ENCODE measurements at places on chromosomes 1 and 21. TPM values are rescaled to one million over a fixed set of nuclear protein-coding genes. Genes with fewer than 3 reads are reported as not detected.

KCNC4 gene
- total RNA-seq, result 11.1 TPM

F11R gene
- 167 TPM for total RNA-seq

DNA sequence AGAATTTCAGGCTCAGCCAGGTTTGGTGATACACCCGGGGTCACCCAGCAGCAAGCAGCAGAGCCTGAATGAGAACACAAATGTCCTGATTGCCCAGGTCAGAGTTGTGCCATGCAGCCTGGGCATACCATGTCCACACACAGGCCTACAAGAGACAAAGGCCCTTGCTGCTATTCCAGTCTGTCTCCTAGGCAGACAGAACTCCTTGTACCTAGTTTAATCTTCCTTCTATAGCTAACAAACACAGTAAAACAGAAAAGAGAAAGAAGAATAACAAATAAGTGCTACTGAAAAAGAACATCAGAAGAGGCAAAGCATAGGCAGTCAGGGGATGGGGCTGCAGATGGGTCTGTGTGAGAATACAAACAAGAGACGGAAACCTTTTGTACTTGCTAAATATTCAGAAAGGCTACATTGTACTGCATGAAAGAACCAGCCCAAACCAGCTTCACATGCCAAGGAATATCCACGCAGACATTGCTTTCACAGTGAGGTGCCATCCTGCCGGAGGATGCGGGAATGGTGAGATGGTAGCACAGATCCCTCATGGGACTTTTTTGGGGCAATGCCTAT is 401.7 kb downstream of the OMA1 start:
- no peak overlapping the region for H3K4me3 ChIP-seq
- H3K36me3 ChIP-seq, result no peaks in the 10 kb centered on the region
- H3K4me1 ChIP-seq, result no peaks in the 10 kb centered on the region
- no peak for DNase-seq
- H3K27ac ChIP-seq, result no peak overlapping the region
- no peaks in the 10 kb centered on the region for H3K27me3 ChIP-seq

DNA sequence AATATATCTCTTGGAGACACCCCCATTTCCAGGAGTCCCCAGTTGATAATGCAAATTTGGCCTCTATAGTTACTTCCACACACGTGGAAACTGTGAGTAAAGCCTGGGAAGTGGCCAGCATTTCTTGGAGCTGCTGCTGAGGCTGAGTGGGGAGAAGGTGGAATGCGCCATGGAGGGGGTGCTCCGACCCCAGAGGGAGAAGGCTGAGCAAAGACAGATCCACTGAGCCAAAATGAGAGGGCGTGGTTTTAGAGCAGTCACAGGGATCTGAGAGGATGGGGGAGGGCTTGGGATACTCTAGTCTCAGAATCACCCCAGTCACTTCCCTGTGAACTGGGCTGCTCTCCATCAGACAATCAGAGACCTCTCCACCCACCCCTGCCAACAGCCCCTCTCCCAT is 38.7 kb downstream of the TRIM62 start:
- H3K4me1 ChIP-seq, result no peaks in the 10 kb centered on the region
- no peaks in the 10 kb centered on the region for H3K27me3 ChIP-seq
- H3K36me3 ChIP-seq, result no peaks in the 10 kb centered on the region
- DNase-seq, result no peak
- H3K4me3 ChIP-seq, result no peak overlapping the region

PSRC1 gene
- total RNA-seq, result 2.9 TPM

GRCh38 chr1:230317823-230318819 is 108.0 kb downstream of the PGBD5 start:
- no peak overlapping the region for H3K4me3 ChIP-seq
- H3K36me3 ChIP-seq, result no peaks in the 10 kb centered on the region
- no peaks in the 10 kb centered on the region for H3K4me1 ChIP-seq
- H3K27me3 ChIP-seq, result no peaks in the 10 kb centered on the region

KPRP gene
- not detected for total RNA-seq

TNNT2 gene
- total RNA-seq, result 6.4 TPM

- peaks cover 5% of the 10 kb centered on the region for H3K4me1 ChIP-seq
- H3K4me3 ChIP-seq, result no peak overlapping the region
- no peaks in the 10 kb centered on the region for H3K36me3 ChIP-seq
- peak; percentile 61 for DNase-seq
- H3K27ac ChIP-seq, result no peak overlapping the region
- H3K27me3 ChIP-seq, result peaks cover 9% of the 10 kb centered on the region
These were observed 5.2 kb upstream of the FNDC10 start for GRCh38 chr1:1605034-1605591.

PINK1 gene
- total RNA-seq, result 62.5 TPM

C1orf210 gene
- 18.9 TPM for total RNA-seq

GRCh38 chr1:226658546-226659125 is 80.4 kb downstream of the ITPKB start:
- DNase-seq, result no peak
- peaks cover 93% of the 10 kb centered on the region for H3K4me1 ChIP-seq
- H3K27ac ChIP-seq, result no peak overlapping the region
- no peak overlapping the region for H3K4me3 ChIP-seq

SVBP gene
- total RNA-seq, result 19.4 TPM

- no peaks in the 10 kb centered on the region for H3K36me3 ChIP-seq
- H3K27me3 ChIP-seq, result no peaks in the 10 kb centered on the region
- no peak overlapping the region for H3K4me3 ChIP-seq
- peaks cover 6% of the 10 kb centered on the region for H3K4me1 ChIP-seq
- H3K27ac ChIP-seq, result no peak overlapping the region
- no peak for DNase-seq
These were observed 64.0 kb upstream of the DNAJC6 start for GRCh38 chr1:65245295-65245694.

DNA sequence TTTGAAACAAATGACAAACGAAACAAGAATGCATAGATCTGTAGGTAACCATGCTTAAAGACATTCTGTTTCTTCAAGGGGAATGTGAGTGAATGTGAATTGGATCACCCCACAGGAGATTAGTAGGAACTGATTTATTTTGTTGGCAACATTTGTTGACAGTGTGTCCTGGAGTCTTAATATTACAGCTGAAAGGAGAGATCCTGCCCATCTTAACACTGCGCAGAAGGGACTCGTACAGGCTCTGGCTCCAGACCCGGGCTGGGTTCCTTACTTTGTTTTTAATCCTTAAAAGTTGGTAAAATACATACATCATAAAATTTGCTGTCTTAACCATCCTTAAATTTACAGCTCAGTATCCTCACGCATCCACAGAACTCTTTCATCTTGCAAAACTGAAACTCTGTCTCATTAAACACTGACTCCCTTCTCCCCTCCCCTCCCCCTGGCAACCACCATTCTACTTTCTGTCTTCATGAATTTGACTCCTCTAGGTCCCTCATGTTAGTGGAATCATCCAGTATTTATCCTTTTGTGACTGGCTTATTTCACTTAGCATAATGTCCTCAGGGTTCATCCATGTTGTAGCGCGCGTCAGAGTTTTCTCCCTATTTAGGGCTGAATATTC is 74.1 kb downstream of the GALNT2 start:
- H3K36me3 ChIP-seq, result no peaks in the 10 kb centered on the region
- H3K4me1 ChIP-seq, result peaks cover 9% of the 10 kb centered on the region
- no peak for DNase-seq
- no peak overlapping the region for H3K4me3 ChIP-seq

DNA sequence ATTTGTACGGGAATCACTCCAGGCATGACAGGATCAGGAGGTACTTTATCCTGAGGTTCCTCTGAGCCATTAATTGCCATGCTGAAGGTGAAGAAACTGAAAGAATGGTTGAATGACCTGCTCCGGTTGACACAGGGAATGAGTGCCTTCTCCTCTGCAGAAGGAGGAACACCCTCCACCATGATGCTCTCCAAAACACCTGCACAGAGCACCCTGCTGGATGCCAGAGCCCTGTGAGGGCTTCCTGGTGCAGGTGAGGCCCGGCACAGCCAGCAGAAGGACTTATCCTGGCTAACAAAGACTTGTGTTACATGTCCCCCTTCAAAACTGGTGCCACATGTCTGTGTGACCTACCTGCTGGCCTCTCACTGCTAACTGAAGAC is 14.3 kb upstream of the LBR start:
- DNase-seq, result no peak
- H3K27me3 ChIP-seq, result no peaks in the 10 kb centered on the region
- H3K4me3 ChIP-seq, result no peak overlapping the region
- no peak overlapping the region for H3K27ac ChIP-seq
- H3K36me3 ChIP-seq, result no peaks in the 10 kb centered on the region

Measured in upper lobe of right lung (tissue), 1 donor.